ENCODE measurements at places on chromosomes 1 and 21. TPM values are rescaled to one million over a fixed set of nuclear protein-coding genes. Genes with fewer than 3 reads are reported as not detected.

The PLEKHA6 gene
- total RNA-seq = 5.0 TPM

DNA sequence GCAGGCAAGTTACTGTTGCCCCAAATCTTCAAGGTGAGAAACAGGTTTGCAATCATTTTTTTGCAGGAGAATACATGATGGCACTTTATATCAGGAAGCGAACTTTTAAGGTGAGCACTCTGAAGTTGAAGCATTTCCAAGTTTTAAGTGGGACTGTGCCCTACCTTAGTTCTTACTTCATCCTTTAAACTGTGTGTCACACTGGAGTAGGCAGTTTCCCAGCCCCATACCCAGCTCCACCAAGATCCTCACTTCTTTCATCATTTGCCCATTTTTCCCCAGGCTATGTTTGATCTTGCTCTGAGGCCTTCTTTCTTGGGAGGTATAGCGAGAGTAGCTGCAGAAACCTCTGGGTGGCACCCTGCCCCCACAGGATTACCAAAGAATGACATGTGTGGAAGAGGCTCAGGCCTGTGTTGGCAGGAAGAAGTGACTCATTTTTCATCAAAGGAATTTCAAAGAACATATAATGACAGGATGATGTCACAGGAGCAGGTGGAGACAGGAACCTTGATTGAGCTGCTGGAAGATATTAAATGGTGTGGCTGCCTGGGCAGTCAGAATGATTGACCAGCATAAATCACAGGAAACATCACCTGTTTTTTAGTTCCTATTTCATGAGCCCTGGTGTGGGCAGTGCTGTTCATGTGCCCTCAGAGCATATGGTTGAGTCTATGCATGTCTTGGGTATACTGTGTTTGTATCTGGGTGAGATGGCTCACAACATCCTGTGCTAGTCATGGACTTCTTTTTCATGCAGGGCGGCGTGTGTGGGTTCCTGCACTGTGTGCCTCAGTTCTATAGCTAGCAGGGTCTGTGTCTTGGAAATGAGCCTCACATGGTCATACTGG is 20.8 kb upstream of the MACF1 start:
- peak; percentile 74 for DNase-seq

The OR2L3 gene
- total RNA-seq = not detected

DNA sequence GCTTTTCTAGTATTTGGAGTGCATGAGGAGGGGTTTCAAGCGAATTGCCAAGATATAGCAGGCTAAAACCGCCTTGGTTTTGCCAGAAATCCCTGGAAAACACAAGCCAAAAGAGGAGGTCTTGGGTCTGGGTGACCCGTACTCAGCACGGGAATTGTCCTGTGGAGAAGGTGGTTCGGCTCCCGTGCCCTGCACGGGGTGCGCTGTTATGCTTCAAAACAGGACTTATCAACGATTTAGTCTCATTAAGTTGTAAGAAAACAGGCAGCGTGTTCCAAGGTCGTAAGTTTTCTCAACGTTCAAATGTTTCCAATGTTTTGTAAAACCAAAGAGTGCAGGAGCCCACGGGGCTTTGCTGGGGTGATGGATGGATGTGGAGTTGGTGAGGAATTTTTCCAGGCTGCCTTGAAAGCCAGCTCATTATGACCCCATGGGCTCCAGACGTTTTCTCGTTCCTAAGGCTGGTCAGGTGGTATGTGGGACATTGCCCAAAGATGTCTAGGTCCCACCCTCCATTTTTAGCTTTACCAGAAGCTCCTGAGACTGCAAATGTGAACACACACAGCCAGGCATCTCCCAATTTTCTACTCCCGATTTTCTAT is 75.4 kb upstream of the CLDN14 start:
- DNase-seq = no peak

The SMCP gene
- total RNA-seq = not detected

DNA sequence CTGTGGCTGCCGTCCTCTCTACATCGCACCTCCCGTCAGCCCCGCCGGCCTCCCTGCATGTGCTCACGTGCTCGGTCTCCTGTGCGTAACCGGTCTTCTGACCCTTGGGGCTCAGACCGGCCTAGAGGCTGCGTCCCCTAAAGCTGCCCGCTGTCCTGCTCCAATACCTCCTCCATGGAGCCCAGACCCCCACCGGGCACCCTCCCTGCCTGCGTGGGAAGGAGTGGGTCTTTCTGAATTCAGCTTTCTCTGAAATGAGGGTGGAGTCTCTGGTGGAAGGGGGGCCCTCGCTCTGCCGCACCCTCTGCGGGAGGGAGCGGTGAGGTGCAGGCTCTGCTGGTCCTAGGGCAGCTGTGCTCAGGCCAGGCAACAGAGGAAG is 18.7 kb upstream of the POFUT2 start:
- DNase-seq = no peak

The SMIM1 gene
- 0.90 TPM for total RNA-seq

DNA sequence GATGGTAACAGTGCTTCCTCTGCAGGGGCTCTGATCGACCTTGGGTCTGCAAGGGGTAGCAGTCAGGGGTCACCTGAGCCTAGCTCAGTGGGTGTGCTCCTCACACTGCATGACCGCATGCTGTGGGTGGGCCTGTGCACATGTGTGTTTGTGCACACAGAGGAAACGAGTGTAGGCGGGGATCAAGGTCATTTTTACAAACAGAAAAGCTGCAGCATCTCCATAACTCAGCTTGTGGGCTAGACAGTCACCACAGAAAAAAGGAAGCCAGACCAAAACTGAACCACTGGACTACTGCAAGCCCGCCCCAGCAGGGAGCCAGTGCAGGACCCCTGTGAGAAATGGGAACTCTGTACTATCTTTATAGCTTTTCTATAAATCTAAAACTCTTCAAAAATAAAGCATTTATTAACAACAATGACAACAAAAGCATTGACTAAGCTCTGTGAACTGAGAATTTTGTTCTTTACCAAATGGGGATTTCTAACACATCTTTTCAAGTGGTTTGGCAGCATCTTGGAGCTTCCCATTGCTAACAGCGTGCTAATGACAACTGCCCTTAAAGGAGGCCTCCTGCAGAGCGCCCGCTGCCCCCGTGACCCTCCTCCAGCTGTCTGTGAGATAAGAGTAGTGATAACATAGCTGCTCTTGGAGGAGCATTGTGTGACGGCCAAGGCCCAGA is 19.9 kb upstream of the NEK2 start:
- no peak for DNase-seq

The OR2L5 gene
- not detected for total RNA-seq

GRCh38 chr1:51517361-51518032 is 1.6 kb downstream of the EPS15 start:
- peak; percentile 11 for DNase-seq

- DNase-seq = no peak
These were observed 151.5 kb downstream of the CLEC20A start for GRCh38 chr1:178345238-178345637.

DNA sequence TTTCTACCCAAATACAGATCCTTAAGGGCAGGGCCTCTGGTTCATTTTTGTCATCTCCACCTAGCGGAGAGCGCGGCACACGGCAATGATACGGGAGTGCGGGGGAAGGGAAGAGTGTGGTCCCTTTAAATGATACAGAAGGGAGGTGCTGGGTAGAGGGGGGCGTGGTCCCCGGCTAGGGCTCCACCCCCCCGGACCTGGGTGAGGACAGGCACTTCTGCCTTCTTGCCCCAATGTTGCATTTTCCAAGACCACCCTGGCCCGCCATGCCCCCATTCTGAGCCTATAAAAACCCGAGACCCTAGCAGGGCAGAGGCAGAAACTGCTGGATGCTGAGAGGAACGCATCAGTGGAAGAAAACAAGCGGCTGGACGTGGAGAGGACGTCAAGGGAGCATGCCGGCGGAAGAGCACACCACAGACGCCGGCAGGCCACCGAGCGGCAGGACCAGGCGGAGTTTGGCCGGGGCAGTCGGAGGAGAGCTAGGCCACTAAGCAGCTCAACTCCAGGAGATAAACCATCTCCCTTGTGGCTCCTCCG is 30.0 kb downstream of the LRRC3 start:
- DNase-seq = peak; percentile 8

DNA sequence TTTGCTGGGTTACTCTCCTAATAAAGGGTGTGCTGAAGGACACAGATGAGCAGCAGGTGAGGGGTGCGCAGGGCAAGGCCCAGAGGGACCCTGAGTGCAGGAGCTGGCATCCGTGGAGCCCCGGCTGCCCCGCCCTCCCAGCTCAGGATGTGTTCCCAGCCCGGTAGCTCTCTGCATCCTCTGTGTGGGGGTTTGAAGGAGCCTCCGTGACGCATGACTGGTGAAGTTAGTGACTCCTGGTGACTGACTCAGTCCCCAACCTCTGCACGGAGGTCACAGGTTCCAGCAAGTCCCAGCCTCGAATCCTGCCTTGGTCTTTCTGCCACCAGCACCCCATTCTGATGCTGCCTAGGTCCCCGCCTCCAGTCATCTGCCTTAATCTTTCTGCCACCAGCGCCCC is 21.6 kb upstream of the TSPEAR start:
- no peak for DNase-seq

DNA sequence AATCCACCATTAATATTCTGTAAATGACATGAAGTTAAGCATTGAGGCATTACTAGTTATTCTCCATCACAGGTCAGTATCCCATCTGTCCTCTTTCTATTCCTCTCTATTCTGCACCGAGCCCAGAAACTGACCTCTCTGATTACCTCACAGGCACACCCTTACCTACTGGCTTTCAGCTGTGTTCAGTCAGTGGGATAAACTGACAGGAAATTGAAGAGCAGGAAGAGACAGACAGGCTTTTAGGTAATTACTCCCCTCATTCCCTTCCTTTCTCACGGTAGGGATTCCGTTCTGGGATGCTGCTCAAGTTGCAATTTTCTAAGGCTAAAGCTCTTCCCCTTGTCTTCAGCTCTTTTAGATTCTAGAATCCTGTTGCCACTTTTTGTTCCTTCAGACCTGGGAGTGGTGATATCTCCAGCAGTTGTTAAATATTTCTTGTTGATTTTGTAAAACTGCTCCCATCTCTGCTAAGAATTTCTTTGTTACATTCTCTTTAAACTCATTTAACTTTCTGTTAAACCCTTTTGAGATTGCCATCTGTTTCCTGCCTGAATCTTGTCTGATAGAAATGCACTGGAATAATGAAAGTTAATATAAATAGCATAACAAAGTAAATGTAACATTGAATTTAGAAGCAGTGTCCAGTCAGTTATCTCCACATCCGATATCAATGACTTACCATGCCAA is 1063.4 kb downstream of the PLA2G4A start:
- DNase-seq = no peak

GRCh38 chr1:10917513-10918454 is 94.7 kb upstream of the TARDBP start:
- DNase-seq = no peak

The ZYG11B gene
- total RNA-seq = 46.1 TPM

DNA sequence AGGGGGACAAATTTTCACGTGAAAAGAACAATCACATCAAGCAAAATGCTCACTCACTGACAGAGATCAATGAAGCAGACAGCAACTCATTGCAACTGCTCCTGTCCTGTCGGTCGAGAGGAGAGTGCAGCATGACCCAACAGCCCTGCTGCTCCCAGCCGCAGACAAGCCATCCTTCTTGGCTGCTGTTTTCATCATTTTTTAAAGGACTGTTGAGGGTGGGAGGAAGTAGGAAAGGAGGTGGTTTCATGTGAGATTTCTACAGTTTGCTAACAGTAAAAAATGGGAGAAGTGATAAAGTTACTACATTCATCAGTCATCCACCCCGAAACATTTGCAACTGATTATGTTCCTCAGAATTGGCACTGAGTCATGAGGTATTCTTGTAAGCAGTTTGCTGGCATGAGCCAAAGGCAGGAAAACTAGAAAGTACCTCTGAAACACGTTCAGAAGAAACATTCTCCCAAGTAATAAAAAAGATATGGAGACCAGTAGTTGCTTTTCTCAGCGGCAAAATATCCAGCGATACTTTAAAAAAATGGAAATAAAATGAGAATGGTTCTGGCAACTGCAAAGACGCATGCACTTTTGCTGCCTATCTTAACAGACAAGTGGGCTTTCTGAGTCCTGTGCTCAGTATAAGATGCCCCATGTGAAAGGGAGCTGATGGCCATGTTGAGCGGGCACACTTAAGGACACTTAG is 72.0 kb upstream of the CLDN14 start:
- DNase-seq = peak; percentile 82

The NGF gene
- 12.5 TPM for total RNA-seq

The PTTG1IP gene
- total RNA-seq = 194 TPM

DNA sequence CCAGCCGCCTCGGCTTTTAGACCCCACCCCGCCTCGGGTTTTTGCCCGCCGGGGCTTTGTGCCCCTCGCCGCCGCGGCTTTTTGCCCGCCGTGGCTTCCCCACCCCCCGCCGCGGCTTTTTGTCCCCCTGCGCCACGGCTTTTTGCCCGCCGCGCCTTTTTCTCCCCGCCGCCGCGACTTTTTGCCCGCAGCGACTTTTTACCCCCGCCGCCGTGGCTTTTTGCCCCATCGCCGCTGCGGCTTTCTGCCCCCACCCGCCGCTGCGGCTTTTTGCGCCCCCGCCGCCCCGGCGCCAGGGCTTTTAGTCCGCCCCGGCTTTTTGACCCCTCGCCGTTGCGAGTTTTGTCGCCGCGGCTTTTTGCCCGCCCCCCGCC is 474.4 kb downstream of the FAM72C start:
- DNase-seq = no peak

The AJAP1 gene
- total RNA-seq = under 0.01 TPM

GRCh38 chr1:152024223-152024622 is 12.6 kb downstream of the S100A11 start:
- DNase-seq = no peak

- no peak for DNase-seq
These were observed 9.2 kb downstream of the TTF2 start for GRCh38 chr1:117069220-117069844.
